Effector memory CD4-positive, alpha-beta T cell (primary cell): ENCODE measurements at places on chromosomes 7 and 10.

DNA sequence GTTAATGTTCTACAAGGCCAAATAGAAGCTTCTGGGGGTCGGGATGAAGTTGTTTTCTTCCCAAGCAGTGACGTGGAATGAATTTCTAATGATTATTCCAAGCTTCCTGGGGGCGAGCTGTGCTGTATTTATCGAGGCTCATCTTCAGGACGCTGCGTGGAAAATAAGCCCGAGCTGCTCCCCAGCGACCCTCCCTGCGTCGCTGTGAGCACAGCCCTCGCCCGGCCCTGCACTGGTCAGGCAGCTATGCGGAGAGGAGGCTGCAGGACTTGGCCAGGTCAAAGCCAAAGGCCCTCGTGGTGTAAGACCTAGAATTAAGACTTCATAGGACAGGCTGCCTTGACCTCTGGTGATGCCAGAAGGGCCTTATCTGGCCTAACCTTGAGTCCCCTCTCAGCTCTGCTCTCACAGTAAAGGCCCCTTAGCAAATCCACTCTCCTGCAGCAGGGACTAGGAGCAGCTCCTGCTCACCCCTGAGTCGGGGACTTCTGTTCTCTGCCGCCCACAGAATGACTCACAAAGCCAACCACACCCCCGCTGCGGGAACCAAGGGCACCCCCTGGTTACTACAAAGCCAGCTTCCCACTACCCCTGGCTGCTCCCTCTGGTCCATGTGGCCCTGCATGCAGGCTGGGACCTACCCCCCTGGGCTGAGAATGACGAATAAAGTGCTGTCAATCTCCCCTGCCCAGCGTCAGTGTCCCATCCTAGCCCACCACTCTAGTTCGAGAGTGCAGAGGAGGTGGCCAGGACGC is 501.6 kb downstream of the TCERG1L start:
- DNase-seq, result no peak

DNA sequence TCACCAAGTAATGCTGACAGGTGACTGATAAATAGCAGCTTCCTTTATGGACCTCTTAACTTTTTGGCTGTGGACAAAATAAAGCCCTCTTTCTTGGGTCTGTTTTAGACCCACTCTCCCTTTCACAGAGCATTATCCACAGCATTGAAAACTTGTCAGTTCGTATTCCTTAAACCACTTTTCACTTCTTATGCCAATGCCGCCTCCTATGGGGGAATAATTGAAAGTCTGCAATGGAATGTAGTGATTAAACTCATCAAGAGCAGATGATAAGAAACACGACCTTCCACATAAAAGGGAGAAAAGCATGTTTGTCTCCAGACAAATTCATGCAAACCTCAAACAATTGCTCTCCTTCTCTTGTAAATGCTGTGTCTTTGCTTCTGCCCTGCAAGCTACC is 153.4 kb downstream of the SORCS1 start:
- no peak for DNase-seq

- DNase-seq, result no peak
Measured at GRCh38 chr7:70092314-70093204, 494.3 kb downstream of the AUTS2 start.

- no peak for DNase-seq
Measured at GRCh38 chr7:157281221-157281998, 55.4 kb upstream of the DNAJB6 start.

DNA sequence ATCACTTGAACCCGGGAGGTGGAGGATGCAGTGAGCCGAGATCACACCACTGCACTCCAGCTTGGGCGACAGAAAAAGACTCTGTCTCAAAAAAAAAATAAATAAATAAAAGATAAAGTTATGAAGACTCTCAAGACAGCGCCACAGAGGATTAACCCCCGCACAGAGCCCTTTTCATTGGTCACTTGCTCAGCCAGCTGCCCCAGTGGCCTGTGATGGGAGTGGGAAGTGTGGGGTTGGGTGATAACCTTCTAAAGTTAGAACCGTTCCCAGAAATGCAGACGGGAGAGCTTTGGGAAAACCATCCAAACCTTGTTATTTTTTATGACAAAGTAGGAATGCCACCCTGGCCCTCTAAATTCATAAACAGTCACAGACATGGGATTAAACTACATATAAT is 57.4 kb downstream of the PARP12 start:
- DNase-seq, result no peak

DNA sequence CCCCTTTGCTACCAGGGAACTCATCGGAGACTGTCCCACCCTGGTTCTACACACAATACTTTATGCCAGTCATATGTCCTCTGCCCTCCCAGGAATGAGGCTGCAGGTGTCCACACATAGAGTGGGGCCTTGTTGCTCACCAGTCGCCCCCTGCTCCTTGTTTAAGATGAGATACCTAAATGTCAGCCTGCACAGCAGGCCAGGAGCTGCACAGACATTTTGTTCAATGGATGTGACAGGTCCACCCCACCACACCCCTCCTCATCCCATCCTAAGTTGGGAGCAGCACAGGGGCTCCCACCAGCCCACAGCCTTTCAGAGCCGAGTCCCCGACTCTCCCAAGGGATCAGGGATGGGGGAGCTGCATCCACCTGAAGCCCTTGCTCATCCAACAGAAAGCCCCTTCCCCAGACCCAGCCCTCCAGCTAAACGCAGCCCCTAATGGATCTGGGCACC is 6.2 kb upstream of the GRID1 start:
- no peak for DNase-seq

DNA sequence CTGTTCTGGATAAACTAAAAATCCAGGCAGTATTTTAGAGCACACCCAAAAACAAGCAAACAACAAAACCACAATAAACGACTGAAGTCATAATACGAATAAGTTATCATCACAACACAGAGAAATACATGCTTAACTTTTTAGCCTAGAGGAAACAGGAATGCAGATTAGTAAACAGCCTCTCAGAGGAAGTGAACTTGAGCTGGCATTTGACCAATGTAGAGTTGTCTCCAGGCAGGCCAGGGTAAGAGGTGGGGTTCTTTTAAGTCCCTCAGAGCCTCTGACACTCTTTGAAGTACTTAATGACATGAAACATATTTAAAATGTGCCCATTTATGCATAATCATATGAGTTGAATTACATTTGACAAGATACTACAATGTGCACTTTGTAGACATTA is 43.3 kb upstream of the PLXDC2 start:
- no peak for DNase-seq

- DNase-seq, result no peak
Measured at GRCh38 chr10:100970914-100971811, 1.9 kb downstream of the SEMA4G start.

DNA sequence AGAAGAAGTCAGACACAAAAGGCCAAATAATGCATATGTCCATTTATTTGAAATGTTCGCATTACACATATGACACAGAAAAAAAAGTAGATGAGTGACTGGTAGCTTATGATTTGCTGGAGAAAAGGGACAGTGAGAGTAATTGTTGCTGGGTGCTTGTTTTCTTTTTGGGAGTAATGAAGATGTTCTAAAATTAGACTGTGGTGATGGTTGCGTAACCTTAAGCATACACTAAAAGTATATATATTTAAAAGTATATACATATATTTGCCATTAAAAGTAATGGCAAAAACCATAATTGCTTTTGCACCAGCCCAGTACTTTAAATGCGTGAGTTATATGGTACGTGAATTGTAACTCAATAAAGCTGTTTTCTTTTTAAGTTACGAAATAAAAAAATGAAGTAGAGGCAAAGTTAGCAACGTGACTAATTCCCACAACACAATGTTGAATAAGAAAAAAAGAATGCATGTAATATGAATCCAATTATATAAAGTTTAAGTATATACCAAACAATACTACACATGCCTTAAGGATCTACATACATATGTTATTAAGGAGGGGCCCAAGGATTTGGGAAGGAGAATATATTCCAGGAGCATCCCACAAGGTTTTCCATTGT is 360.4 kb upstream of the CELF2 start:
- DNase-seq, result no peak

GRCh38 chr7:130009848-130010688 is 41.1 kb downstream of the ZC3HC1 start:
- no peak for DNase-seq

DNA sequence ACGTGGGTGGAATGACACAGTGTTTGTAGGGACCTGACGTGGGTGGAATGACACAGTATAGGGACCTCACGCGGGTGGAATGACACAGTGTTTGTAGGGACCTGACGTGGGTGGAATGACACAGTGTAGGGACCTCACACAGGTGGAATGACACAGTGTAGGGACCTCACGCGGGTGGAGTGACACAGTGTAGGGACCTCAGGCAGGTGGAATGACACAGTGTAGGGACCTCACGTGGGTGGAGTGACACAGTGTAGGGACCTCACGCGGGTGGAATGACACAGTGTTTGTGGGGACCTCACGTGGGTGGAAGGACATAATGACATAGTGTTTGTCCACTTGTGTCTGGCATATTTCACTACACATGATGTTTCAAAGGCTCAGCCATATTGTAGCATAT is 19.3 kb downstream of the PPP2R2D start:
- DNase-seq, result no peak

DNA sequence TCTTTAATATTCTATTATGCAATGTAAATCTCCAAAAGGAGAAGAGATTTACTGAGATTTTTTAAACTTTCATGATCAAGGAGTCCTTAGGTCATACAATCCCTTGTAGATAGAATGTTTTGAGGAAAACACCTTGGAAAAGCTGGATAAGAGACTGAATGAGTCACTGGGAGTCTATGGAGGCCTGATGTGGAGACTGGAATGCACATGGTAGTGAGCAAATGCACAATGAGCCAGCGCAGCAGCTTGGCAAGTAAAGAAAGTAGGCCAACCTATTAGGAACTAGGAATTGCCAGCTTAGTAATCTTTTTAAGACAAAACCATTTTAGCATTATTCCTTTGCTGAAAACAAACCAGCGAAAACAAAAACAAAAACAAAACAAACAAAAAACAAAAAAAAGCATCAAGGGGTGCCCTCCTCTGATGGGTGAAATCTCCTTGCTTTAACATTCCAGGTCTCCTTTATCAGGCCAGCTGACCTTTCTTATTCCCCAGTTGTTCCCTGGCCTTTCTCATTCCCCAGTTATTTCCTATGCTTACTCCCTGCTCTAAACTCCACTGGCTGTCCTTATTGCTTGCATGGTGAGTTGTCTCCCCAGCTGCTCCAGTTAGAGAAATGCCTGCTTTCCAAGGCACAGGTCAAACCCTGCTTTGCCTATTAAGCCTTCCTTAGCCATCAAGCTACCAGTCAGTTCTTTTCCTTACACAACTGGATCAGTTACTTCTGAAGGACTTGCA is 135.8 kb downstream of the PLCE1 start:
- no peak for DNase-seq

- DNase-seq, result no peak
Measured at GRCh38 chr10:103687172-103687571, 168.2 kb downstream of the SH3PXD2A start.

- DNase-seq, result no peak
Measured at GRCh38 chr10:86968271-86968993, at the start of gene ADIRF. Gene ADIRF, plus strand, starts transcription at chr10:86968482. Its CDS starts 63 bp downstream, at chr10:86968545.

- DNase-seq, result no peak
Measured at GRCh38 chr7:711093-711921, 15.2 kb upstream of the DNAAF5 start.

- DNase-seq, result no peak
Measured at GRCh38 chr10:80160361-80161320, 28.1 kb downstream of the PLAC9 start.
